Stimulated activated CD8-positive, alpha-beta memory T cell treated with anti-CD3 and anti-CD28 coated beads, Interleukin-7, amount 100 ng/mL, for 24 hours (primary cell): ENCODE measurements at places on chromosomes 12 and 14.
A peak's percentile ranks its signal among the peaks of the same experiment; 100 is the strongest.

GRCh38 chr14:66099931-66100330 is 386.2 kb upstream of the CCDC196 start:
- DNase-seq = no peak

DNA sequence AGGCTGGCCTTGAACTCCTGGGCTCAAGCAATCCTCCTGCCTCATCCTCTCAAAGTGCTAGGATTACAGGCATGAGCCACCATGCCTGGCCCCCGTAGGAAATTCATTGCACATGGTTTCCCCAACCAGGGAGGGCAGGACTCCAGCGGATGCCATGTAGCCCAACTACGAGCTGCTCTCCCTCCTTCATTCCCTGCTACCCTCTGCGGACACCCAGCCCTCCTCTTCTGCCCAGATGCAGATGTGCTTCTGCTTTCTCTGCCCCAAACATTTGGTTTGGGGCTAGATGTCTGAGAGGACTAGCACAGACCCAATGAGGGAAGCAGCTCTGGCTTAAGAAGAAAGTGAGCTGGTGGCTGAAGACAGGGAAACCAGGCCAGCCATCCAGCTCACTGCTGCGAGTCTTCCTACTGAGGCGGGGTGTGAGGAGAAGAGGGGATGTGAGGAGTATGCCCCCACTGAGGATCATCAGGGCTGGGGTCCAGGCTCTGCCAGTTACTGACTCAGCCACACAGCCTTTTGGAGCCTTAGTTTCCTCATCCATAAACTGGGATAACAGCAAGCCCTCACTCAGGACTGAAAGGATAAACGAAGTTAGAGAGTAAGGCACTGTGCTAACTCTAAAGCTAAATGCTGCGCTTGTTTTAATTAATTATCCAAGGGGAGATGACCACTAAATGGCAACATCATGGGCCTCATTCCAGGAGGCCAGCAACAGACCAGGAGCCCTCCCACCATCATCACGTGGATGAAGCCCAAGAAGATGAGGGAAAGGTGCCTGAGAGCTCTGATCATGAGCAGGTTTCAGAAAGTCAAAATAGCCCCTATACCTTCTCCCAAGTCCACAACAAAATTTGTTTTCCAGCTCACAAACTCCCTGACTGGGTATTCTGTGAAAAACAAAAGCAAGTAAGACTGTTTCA is 10.9 kb downstream of the CTDSP2 start:
- no peak for DNase-seq

GRCh38 chr14:104393898-104394381 is 185.6 kb upstream of the C14orf180 start:
- no peak for DNase-seq

GRCh38 chr12:65532764-65533163 is 254.3 kb downstream of the MSRB3 start:
- DNase-seq = no peak

DNA sequence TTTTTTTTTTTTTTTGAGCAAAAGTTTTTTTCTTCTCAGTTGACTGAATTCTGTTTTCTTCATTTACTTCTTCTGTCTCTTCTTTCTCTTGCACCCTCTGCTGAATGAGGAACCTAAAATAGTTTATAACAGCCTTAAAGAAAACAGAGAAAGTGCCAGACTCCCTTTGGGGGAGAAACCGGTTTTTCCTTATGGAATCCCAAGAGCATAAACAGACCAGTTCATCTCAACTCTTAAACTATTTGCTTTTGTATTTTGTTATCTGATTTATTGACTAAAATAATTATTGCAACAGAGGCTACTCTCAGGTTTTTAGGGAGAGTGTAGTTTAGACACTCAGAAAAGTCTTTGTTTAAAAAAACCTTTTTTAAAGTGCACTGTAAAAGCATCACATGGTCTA is 30.2 kb downstream of the ST8SIA1 start:
- DNase-seq = no peak

DNA sequence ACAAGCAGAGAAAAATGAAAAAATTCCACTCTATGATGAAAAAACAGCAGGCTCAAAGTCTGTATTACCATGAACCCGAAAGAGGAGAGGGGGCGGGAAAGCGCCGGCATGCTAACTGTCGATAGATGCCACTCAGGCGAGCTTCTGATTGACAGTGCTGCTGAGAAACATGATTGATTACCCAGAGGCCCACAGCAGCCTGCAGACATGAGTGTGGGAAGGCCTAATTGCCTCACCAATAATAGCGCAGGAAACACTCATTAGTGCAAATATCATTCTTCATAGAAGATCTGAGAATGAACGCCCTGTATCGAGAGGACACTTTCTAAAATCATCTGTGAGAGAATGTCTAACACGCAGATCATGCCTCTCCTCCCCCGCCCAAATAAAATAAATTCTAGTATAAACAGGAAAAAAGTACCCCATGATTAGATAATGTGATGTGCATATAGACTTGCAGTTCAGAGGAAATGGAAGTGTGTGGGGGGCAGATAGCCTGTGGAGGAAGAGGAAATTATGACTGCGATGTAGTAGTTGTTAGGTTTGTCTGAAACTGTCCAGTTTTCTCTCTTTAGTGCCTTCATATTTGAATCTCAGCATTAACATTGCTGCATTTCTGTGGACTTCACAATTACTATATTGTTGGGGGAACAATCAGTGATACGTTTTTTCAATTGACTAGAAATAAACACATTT is 15.6 kb downstream of the TPH2 start:
- DNase-seq = no peak

DNA sequence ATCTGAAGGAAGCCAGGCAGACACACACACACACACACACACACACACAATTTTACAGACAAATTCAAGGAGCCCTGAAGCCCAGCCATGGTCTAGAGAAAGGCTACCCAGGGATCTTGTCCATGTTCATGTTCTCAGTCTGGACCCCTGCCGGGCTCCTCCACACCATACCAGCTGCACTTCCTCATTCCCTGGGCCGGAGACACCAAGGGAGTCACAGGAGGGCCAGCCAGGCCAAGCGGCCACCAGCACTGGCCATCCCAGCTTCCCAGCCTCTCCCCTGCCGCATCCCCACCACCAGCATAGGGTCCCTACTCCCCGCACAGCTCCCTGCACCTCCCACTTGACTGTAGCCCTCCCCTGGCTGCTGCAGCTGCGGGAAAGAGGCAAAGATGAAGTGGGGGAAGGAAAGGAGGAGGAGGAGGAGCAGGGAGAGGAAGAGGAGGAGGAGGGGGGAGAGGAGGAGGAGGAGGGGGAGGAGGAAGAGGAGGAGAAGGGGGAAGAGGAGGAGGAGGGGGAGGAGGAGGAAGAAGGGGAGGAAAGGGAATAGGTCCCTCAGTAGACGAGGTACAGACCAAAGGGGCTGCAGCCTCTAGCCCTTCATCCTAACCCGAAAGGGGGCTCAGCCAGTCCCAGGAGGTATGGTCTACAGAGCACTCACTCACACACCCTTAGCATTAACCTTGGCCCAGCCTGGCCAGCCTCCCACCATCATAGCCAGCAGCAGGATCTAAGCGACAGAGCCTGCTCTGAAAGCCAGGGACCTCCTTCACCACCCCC is 293.2 kb downstream of the DPF3 start:
- no peak for DNase-seq

DNA sequence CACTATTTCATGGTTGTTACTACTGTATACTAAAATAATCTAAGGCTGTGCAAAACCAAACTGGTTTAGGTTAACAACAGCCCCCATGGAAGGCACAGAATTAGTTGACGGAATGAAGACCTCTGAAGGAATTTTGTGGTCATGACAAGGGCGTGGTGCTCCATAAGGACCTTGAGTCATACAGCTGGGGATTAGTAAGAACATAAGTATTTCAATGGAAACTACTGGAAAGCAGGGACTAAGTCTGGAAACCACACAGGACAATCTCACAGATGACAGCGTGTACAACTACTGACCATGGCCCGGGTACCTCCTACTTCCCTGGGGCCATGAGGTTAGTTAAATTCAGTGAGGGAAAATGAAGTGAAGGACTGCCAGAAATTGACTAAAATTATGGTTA is 98.5 kb upstream of the PLEKHA5 start:
- DNase-seq = no peak

DNA sequence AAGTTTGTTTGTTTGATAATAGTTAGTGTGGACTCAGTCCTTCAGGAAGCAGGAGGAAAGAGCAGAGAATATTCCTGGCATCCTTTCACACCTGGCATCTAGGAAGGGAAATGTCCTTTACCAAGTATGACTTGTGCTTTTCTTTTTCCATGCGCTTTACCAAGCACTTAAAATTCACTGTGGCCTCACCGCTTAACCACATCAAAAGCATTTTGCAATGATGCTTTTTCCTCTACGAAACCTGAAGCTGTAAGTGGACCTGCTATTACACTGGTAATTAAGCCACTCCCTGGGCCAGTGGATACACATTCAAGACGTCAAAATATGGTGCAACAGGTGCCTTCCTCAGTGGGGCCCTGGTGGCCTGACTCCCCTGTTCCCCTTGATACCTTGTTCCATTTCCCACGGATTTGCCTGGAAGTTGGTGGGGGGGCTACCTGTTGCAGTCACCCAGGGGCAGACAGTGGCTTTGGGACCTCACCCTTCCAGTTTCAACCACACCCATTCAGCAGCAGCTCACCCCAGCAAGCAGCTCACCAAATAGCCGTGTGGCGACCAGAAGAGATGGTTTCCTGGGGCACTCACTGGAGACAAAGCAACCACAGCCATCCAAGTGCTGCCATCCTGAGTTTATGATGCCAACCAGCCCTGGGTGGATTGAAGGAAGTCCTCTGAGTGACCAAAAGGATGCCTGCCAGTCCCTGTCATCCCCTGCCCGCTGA is 14.2 kb upstream of the FZD10 start:
- DNase-seq = no peak

- DNase-seq = no peak
Observed at GRCh38 chr12:90281154-90281868, 572.7 kb upstream of the ATP2B1 start.

- DNase-seq = no peak
Observed at GRCh38 chr12:59320112-59320511, 275.7 kb upstream of the SLC16A7 start.

GRCh38 chr12:110281549-110282299 is 677 bp downstream of the ATP2A2 start:
- peak; percentile 9 for DNase-seq
